NCI-H187 treated with DMSO at 0.1 percent for 48 hours (cell line): ENCODE measurements at places on chromosomes 12 and 14.

DNA sequence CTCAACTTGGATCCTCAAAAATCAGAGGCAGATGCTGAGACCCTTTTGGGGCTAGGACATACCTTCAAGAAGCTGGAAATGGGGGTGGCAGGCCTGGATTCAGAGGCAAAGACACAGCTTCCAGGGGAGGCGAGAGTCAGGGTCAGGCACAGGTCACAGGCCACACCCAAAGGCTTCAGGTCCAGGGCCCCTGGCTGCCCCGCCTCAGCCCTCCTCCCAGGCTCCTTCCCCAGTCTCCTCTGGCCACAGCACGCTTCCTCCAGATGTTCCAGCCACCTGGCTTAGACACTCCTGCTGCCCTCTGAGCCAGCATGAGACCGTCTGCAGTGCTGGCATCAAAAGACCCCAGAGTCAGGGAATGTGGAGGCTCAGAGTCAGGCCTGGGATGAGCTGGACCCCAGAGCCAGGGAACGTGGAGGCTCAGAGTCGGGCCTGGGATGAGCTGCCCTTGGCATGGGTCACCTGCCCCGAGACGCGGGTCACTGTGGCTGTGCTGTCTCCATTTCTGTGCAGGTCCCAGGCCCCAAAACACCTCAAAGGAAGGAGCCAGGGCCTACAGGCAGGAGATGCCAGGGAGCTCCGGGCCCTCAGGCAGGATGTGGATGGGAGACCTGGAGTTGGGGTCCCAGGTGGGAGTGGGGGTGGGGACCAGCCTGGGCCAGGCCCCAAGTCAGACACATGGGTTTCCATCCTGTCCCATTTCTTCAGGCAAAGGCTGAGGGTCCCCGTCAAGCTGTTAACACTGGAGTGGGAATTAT, 58.9 kb downstream of the DIO3 start:
- DNase-seq, result no peak

- no peak for DNase-seq
These were observed 119.6 kb downstream of the GCH1 start for GRCh38 chr14:54782751-54783659.

DNA sequence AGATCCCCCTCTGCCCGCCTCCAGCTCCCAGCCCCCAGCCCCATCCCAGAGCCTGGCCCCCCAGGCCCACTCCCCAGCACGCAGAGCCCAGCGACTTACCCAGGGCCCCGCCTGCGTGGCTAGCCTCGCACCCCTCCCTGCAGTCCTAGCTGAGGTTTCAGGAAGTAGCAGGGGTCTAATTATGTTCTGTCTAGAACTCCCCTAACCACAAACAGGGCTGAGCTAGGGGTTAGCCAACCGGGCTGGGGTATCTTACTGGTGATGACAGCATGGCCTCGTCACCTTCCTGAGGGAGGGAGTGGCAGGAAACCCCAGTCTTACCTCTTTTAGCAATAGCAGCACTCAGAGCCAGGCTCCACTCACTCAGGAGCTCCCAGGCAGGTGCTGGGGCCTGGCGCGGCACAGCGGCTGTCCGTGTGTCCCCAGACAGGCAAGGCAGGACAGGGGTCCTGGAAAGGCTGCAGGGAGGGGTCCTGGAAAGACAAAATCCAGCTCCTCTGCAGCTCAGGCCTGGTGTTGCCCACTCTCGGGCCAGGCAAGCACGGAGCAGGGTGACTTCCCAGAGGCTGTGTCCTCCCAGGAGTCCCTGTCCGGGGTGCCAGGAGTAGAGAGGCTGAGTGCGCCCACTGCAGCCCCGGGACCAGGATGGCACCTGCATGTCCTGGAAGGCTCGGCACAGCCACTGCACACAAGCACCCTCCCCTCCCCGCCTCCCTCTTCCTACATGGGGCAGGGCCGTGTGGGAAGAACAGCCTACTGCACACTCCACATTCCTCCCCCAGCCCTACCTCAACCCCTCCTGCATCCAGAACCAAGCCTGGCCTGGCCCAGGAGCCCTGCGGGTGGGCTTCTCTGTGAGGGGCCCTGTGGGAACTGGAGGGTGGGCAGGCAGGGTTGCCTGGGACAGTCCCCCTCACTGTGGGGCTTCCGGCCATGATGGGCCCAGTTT, at the start of gene GPR132:
GPR132 (minus strand) TSS at position 151 of the 949 bp plus-strand sequence. CDS start 10,010 bp downstream, outside the sequence.
- DNase-seq, result no peak

GRCh38 chr12:9065607-9065856, 50.2 kb downstream of the A2M start:
- DNase-seq, result no peak

- DNase-seq, result no peak
These were observed 113.4 kb upstream of the CCDC198 start for GRCh38 chr14:57607086-57607485.

- DNase-seq, result no peak
These were observed 42.2 kb downstream of the TPCN1 start for GRCh38 chr12:113263431-113263963.

GRCh38 chr14:59997449-59997848, 77.5 kb downstream of the LRRC9 start:
- DNase-seq, result no peak

GRCh38 chr14:69640931-69641330, 29.5 kb downstream of the SUSD6 start:
- no peak for DNase-seq
